ENCODE measurements at places on chromosomes 5 and 9.
A peak's percentile ranks its signal among the peaks of the same experiment; 100 is the strongest.

DNA sequence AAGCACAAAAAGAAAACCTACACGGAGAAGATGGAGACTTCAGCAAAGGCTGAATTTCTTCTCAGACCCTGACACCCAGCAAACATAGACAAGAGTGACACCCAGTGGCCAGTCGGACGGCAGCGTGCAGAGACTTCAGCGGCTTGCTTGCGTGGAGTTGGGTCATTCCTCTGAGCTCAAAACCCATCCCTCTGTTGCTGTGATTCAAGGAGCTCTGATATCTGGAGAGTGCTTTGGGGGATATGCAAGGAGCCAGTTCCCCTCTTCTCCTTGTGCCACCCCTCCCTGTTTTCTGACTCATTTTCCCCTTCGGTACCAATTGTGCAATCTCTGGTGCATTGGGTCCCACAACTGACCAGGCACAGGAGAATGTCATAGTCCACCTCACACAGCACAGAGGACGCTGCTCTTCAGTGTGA is 27.5 kb downstream of the SH3TC2 start:
- DNase-seq: peak; percentile 74

DNA sequence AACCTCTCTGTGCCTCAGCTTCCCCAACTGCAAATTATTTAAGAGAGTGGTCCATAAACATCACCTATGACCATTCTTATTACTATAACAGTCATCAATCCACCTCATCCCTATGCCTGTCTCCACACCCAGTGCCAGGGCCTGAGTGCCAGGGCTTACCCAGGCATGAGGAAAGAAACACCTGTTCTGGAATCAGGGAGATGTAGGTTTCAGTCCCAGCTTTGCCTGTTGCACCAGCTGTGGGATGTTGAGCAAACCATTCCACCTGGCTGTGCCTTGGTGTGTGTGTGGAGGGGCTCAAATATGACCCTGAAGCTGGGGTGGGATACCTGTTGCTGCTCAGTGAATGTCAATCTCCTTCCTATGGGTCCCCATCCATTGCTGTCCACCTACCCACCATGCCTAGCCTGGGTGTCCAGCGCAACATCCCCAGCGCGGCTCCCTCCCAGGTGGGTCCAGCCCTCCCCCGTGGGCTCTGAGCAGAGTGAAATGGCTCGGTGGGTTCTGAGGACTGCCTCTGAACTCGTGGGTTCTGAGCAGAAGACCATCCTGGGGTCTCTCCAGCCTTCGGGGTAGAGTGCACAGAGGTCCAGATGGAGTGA is 16.3 kb downstream of the AKNA start:
- DNase-seq: no peak

- no peak for DNase-seq
Measured at GRCh38 chr9:134896834-134897583, 16.4 kb downstream of the FCN2 start.

DNA sequence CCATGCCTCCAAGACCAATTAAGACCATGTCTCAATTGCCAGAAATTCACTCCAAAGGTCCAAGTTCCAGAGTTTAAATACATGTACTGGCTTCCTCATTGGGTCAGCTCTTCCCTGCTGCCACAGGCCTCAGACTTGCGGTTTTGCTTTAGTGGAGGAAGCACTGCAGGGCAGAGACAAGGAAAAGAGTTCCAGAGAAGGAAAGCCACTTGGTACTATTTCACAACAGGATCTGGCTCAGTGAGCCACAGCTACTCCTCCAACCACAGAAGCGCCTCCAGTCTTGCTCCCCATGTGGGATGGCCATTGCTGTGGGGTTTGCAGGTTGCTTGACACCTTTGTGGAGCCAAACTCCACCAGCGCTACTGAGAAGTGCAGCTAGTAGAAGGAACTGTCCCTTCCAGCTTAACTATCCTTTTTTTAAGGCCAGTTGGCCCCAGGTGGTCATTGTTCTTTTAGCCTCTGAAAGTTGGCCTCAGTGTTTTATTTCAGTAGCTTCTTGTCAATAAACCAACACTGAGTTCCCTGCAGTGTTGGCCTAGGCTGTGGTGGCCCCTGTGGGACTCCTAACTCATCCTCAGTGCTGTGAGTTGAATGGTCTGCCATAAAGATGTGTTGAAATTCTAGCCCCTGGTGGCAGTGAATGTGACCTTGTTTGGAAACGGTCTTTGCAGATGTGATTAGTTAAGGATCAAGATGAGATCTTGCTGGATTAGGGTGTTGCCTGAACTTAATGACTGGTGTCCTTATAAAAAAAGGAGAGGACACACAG is 93.7 kb upstream of the DAP start:
- no peak for DNase-seq

DNA sequence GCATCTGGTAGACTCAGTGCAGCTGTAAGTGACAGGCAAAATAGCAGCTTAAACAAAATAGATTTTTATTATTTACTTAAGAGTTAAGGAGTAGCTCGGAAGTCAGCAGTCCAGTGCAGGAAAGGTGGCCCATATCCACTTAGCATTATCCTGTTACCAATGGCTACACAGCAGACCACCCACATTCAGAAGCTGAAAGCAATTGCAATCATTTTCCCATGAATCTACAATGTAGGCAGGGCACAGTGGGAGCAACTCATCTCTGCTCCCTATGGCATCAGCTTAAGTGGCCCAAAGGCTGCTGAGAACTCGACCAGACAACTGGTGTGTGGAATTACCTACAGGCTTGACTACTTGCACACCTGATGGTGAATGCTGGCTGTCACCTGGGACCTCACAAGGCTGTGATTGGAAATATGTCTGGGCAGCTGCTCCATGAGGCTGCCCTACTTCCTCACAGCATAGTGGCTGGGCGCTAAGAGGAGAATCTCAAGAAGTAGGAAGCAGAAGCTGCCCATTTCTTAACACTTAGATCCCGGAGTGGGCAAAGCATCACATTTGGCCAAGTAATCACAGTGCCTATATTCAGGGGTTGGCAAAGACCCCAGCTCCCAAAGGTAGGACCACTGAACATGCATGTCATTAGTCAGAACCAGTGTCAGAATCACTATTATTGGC is 56.4 kb downstream of the SNX18 start:
- DNase-seq: no peak

GRCh38 chr9:87359958-87360601 is 137.6 kb upstream of the DAPK1 start:
- DNase-seq: no peak

DNA sequence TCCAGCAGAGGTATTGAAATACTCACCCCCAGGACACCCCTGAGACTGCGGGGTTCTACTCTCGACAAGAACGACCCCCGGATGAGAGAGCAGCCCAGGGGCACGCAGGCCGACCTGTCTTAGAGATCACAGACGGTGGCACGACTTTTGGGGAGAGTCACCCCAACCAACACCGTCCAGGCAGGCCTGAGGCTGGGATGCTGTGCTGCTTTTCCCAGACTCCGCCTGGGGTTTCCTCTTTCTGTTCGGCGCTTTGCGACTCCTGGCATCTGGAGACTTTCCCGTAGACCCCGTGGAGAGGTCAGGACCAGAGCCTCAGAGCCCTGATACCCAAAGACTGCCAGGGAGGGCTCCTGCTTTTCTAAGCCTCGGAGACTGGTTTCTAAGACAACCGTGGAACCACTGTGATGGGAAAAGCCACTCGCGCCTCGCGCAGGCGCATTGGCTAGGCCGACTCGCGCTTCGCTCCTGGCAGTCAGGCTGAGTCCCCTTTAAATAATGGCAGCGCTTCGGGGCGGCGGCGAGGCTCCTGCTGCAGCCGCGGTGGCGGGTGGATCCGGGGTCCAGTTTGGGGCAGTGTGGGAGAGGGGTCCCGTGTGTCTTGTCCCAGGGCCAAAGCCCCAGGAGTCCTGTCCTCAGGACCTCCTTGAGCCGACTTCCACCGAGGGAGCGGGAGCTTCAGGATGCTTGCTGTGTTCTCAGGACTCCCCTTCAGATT is 484.0 kb downstream of the SPATA31A7 start:
- DNase-seq: no peak

GRCh38 chr9:12813960-12814876 is 39.4 kb downstream of the LURAP1L start:
- DNase-seq: peak; percentile 80

DNA sequence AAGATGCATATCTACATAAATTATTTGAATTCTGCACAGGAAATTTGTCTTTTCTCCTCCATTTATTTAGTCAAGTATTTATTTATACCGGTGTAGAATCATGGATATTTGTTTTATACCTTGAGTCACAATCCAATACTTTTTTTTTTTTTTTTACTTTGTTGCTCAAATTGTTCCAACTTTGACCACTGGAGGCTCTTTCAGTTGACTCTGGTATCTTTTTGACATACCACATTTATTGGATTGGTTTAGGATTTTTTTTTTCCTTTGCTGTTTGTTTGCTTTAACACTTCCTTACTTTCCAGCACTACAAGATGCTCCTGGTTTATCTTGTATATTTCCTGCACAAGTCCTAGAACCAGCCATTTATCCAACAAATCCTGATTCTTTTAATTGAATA is 543.1 kb upstream of the RIOK2 start:
- DNase-seq: no peak

DNA sequence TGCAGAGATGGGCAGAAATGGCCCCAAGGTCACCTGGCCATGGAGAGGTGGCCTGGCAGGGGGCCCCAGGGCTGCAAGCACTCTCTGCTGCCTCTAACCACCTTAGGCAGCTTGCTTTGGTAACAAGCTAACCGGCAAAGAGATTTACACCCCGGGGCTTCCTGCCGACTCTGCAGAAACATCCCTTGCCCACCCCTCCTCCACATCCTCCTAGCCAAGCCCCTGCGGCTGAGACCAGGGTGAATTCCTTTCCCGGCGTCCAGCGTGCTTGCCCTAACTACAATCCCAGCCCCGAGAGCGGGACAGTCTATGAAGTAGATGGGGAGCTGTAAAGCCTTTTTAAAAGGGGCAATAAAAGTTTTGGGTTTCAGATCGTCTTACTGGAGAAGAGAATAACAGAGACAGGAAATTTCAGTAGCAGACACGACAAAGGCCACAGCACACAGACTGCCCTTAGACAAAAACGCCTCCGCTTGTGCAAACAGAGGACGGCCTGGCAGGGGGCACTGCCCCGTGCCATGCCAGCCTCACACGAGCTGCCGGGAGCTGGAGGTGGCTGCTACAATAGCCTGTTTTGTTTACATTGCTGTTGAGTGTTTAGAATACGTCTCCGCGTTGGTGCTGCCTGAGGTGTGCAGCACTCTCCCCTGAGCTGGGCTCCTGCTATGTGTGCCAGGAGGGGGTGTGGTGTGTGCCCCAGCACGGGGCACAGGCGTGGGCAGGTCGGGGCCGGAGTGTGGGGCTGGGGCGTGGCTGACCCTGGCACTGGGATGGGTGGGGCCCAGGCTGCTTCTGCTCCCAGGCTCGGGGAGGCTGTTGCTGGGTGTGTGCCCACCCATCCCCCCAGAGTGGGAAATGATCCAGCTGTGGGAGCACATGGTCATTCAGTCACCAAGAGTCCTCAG is 15.3 kb downstream of the MYMK start:
- DNase-seq: peak; percentile 95

DNA sequence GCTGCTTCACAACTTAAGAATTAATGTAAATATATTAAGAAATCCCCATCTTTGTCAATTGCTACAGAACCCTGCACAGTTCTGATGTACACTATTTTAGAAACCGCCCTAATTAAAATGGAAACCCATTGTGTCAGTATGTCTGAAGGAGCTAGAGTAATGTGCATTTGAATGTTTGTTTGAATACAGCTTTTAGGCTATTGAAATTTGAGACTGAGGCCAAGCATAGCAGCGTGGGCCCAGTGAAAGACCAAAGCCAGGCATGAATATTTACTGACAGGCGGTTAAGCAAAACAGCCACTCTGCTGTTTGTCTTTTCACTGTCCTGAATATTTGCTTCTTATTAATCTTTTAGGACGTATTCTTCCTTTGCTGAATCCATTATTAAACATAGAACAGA is 252.3 kb downstream of the IZUMO3 start:
- DNase-seq: no peak

DNA sequence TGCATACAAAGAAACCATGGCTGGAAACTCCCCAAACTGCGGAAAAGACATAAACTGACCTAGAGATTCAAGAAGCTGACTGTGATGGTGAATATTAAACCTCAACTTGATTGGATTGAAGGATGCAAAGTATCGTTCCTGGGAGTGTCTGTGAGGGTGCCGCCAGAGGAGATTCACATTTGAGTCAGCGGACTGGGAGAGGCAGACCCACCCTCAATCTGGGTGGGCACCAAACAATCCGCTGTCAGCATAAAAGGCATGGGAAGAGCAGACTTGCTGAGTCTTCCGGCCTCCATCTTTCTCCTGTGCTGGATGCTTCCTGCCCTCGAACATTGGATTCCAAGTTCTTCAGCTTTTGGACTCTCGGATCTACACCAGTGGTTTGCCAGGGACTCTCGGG is 24.8 kb upstream of the WDR5 start:
- no peak for DNase-seq

- no peak for DNase-seq
Measured at GRCh38 chr5:54275361-54275760, 35.0 kb downstream of the ARL15 start.

DNA sequence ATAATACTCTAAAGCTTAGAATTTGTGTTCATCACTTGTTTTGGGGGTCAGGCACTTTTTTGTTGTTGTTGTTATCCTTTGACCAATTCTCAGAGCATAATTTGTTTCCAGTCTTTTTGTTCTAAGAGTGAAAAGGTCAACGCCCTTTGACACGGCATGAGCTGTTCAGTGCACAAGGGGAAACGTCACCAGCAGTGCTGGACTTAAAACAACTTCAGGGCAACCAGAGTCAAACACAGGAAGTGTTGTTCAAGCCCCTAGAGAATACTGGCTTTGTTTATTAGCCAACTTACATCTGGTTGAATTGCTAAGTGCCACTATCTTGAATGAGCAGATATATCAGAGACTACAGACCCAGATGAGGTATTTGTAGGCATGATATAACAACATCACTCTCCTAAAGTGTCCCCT is 368.9 kb downstream of the TMEM161B start:
- no peak for DNase-seq

GRCh38 chr9:120362446-120362845 is 217.5 kb downstream of the CDK5RAP2 start:
- DNase-seq: no peak
